ENCODE measurements at places on chromosomes 1 and 21.
A peak's percentile ranks its signal among the peaks of the same experiment; 100 is the strongest.

DNA sequence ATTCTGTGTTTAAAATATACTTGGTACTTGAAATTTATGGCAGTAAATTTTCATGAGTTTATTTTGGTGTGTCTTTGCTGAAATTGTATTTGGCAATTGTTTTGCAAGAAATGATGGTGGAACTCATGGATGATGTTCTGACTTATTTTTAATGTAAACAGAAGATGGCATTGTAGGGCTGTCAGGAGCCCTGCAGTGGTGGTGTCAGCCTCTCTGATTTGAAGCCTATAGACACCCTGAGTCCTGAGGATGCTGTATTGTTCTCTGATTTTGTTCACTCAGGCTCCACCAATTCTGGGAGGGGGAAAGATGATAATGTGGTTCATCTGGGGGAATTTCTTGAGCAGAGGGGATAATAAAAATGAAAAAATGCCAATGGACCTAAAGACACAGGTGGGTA, 79.8 kb downstream of the LHX8 start:
- DNase-seq: no peak

GRCh38 chr1:157566484-157567300, 14.4 kb upstream of the FCRL5 start:
- DNase-seq: no peak

- DNase-seq: no peak
Observed at GRCh38 chr1:54795356-54795665, 5.8 kb downstream of the TTC22 start.

DNA sequence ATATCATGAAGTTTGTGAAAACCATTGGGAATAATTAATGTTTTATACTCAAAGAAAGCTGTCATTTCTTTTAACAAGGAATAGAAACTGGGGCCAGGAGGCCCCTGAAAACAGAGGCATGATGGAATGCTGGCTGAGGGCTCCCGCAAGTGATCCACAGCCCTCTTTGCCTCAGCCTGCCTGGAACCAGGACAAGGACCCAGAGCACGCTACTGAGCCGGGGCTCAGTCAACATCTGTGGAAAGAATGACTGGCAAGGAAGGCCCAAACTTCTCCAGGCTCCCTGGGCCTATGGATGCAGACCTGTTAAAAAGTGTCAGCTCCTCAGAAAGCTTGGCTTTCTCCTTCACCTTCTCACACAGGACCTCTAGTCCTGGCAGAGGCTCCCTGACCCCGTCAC, 32.6 kb downstream of the COLGALT2 start:
- no peak for DNase-seq

DNA sequence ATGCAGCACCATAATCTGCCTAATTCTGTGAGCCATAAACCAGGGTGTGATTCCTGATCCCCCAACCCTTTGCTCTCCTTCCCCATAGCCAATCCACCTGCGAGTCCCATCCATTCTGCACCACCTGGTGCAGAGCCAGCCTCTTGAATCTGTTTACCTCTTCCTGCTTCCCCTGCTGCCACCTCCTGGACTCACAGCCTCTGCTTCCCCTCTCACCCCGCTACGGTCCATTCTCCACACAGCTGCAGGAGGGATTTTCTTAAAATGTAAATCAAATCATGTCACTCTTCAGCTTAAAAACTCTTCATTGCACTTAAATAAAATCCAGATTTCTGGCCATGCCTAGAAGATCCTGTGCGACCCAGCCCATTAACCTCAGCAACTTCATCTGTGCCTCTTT, 186.7 kb downstream of the FOXD2 start:
- DNase-seq: no peak

GRCh38 chr1:244834543-244835275, 749 bp upstream of the COX20 start:
- DNase-seq: peak; percentile 96

DNA sequence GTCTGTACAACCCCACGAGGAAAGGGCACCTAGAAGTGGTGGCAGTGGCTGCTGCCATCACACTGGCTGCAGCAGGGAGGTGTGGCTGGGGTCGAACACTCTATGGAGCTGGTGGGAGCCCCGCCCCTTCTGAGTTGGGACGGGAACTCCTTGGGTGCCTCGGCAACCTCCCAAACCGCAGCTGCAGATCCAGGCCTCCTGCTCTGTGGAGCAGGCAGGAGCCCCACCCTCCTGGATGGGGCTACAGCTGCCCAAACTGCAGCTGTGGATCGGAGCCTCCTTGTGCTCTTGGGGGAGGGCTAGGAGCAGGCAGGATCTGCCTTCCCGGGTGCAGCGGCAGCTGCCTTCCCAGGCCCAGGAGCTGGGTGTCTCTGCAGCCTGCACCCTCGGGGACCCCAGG, 38.9 kb upstream of the TARDBP start:
- DNase-seq: peak; percentile 60

GRCh38 chr1:156337052-156337887, 822 bp downstream of the CCT3 start:
- peak; percentile 8 for DNase-seq

GRCh38 chr1:80341021-80341420, 1334.5 kb upstream of the ADGRL4 start:
- no peak for DNase-seq

DNA sequence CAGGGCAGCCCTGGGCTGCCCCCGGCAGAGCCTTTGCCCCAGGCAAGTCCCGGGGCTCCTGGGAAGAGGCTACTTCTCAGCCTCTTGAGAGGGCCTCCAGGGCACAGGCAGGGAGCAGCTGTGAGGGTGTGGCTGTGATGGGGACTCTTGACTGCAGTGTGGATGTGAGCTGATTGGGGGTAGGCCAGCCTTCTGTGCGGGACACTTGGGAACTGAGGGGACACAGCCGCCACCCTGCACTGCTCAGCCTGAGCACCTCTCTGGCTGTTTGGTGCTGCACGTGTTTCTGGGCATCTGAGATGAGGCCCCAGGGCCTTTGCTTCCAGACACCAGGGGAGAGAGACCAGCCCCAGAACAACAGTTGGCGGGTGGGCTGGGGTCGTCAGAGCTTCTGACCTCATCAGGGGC, 62.1 kb downstream of the SKI start:
- DNase-seq: no peak

DNA sequence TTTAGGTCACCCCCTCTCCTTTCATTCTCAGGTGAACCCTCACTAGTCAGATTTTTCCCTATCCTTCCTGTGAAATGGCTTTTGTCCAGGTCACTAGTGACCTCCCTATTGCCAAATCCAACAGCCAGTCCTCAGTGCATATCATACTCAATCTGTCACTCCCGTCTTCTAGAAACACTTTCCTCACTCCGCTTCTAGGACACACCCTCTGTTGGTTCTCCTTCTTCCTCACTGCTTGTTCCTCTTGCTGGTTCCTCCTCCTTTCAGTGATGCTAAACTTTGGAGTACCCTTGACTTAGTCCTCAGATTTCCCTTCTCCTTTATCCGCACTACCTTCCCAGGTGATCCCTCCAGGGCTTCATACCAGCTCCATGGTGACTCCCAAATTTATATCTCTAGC, 94.3 kb downstream of the RNF220 start:
- no peak for DNase-seq

DNA sequence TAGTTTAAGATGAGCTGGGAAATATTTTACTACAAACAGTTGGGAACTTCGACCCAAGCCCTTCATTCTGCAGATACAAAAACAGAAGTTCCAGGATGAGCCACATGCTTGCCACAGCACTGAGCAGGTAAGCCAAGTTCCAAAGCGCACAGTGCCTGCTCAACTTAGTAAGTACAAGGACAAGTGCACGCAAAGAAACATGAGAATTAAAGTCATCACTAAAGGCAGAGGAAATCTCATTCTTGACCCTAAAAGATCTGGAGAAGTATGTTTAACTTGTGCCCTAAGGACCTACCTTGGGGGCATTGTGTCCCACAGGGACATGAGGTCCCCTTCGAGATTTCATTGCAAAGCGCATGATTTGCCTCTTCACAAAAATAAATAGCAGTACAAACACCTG, 1.2 kb upstream of the UBAP2L start:
- DNase-seq: peak; percentile 9

DNA sequence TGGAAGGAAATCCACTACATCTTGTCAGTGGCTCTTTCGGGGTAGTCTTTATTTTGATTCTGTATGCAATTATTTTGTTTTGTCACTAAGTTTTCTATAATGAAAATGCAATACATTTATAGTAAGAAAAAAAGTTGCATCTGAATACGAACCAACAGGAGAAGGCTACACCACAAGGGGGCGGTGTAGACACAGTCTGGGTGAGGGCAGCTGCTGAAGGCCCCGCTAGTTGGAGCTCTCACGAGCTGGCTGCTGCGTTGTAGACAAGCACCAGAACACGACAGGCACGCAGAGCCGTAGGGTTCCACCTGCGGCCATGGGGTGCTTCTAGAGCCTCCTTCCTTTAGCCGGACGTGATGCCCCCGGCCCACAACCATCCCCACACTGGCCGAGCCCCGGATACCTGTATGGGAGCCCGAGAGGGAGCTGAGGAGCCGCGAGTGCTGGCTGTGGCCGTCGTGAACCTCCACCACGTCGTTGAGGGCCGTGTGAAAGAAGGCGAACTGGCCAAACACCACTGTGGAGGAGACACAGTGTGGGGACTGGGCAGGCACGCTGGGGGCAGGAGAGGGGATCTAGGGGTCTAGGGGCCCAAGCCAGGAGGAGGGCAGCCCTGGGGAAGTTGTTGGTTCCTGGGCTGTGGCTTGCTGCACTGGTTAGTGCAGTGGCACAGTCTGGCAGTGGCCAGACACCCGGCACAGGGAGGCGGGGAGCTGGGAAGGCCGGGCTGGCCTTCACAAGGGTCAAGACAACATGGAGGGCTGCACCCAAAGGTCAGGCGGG, 160.8 kb downstream of the ZSCAN20 start:
- DNase-seq: peak; percentile 80

GRCh38 chr1:214584805-214585766, 17.9 kb upstream of the CENPF start:
- peak; percentile 73 for DNase-seq

DNA sequence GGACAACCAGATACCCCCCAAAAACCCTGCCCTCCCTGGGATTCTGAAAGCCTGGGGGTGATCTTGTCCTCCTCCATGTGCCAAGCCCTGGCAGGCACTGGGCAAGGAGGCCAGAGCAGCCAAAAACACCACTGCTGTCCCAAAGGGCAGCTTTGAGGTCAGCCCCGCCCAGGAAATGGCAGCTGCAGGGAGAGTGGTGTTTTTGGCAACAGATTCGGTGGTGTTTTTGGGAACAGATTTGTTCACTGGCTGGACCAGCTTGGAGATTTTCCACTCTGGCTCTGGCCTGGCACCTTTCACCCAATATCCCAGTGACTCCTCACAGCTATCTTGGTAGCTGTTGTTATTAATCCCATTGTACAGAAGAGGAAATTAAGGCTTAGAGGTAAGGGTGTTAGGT, 34.7 kb downstream of the LRP8 start:
- DNase-seq: peak; percentile 44

- DNase-seq: no peak
Observed at GRCh38 chr1:119632103-119632490, 16.0 kb downstream of the ZNF697 start.

GRCh38 chr1:16237343-16237830, 404 bp upstream of the CPLANE2 start:
- DNase-seq: no peak

DNA sequence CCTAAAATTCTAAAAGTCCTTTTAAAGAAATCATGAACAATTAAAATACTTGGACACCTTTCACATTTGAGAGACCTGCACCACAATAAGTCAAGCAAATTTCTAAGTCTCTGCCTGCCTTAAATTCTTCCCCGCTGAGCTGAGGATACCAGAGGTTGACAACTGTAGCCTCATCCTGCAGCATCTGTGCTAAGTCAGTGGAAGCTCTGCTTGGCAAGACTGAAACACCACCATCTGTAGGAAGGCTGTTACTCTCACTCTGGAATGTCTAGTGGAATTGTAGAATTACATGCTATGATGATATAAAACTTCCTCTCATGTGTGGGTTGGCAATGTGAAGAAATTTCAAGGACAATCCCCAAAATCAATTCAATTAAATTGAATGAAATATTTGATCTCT, 1756.5 kb downstream of the NCAM2 start:
- DNase-seq: no peak

DNA sequence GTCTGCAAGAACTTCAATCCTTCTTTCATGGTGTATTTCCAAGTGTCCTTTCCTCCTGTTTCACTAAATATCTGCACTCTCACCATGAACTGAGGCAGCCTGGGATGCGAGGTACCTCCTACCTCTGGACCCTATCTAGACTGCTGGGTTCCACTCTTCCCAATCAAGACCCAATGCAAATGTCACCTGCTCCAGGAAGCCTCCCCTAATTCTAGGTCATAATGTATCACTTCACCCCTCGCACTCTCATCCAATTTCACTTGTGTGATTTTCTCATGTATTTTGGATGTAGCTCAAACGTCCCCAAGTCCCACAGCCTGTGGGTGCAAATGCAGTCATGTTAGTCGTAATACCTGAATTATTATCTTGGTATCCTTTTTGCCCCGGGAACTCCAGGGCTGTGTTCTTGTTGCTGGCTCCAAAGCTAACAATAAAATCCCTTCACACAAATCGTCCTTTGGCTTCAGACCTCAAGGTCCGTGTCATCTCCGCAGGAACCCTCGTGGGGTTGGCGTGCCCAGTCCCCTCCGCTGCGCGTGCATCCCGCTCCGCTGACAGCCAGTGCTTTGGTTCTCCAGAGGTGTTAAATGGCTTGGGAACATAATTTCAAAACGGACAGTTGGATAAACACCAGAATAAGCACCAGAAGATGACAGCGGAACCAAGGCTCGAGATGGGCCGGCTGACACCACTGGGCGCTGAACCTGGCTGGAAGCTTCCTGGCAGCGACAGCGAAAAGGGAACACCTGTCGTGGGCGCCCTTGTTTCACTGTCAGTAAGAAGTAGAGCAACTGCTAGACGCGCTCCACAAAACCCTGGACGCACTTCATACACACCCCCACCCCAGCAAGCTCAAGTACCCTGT, 1.0 kb upstream of the BACH1 start:
- no peak for DNase-seq

- peak; percentile 91 for DNase-seq
Observed at GRCh38 chr1:185646202-185646683, 87.9 kb upstream of the HMCN1 start.

GRCh38 chr1:31145648-31146047, 80.1 kb upstream of the PUM1 start:
- DNase-seq: peak; percentile 7

GRCh38 chr1:36533897-36534296, 51.2 kb upstream of the CSF3R start:
- DNase-seq: no peak

GRCh38 chr1:71850936-71851335, 431.4 kb downstream of the NEGR1 start:
- peak; percentile 17 for DNase-seq

- peak; percentile 77 for DNase-seq
Observed at GRCh38 chr1:204295671-204296070, 64.1 kb downstream of the PLEKHA6 start.

DNA sequence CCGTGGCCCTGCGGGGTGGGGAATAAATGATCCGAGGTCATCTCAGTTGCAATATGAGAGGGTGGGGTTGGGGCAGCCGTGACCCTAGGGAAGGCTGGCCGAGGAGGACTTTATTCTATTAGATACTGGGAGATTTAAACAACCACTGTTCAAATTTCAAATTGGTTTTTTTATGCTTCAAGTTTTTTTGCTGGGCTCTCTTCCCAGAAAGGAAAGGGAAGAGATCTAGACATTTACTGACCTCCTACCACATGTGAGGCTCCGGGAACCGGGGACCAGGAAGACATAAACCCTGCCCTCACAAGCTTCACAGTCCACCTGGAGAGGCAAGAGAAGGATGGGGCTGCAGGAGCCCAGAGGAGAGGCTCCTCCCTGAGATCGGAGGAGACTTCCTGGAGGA, 207.3 kb downstream of the FOXD2 start:
- no peak for DNase-seq

- peak; percentile 33 for DNase-seq
Observed at GRCh38 chr1:7922301-7922700, 18.3 kb downstream of the TNFRSF9 start.

GRCh38 chr1:158311066-158311465, 20.3 kb downstream of the CD1B start:
- DNase-seq: no peak

All from fibroblast of villous mesenchyme (primary cell).